ENCODE measurements at places on chromosomes 2 and 18.

DNA sequence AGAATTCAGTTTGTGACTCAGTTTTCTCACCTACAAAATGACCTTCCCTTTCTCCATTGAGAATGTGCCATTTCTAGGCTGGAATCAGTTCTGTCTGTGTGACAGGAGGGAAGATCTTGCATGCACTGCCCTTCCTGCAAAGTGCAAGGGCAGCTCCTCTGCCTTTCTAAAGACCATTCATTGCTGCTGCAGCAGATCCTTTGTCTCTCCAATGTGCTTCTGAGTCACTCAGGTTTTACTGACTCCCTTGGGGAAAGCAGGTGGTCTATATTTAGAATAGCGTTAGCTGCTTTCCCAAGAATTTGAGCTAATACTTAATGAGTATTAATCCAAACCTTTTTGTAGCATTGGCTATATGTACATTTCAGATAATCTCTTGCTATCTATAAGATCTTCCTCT lies 62.5 kb downstream of the DAW1 start:
- DNase-seq = no peak

GRCh38 chr18:70663141-70663540 lies 374.3 kb downstream of the SOCS6 start:
- no peak for DNase-seq

- DNase-seq = no peak
These were observed 29.0 kb downstream of the ANO7 start for GRCh38 chr2:241217320-241218031.

DNA sequence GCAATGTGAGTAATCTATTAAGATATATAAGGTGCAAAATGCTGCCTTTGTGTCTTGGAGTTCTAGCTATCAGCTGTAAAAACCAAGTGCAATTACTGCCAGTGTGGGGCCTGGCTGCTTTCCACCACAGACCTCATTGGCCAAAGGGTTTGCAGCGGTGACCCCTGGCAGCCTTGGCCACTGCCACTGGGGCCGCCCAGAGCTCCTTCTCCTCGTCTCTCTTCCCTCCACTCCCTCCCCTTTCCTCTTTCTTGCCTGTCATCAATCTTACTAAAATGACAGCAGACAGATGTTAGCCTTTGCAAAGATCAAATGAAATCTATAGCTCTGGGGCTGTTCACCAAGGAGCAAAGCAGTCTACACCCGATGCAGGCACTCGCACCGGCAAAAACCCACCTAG lies 986.3 kb downstream of the BCL11A start:
- DNase-seq = no peak

DNA sequence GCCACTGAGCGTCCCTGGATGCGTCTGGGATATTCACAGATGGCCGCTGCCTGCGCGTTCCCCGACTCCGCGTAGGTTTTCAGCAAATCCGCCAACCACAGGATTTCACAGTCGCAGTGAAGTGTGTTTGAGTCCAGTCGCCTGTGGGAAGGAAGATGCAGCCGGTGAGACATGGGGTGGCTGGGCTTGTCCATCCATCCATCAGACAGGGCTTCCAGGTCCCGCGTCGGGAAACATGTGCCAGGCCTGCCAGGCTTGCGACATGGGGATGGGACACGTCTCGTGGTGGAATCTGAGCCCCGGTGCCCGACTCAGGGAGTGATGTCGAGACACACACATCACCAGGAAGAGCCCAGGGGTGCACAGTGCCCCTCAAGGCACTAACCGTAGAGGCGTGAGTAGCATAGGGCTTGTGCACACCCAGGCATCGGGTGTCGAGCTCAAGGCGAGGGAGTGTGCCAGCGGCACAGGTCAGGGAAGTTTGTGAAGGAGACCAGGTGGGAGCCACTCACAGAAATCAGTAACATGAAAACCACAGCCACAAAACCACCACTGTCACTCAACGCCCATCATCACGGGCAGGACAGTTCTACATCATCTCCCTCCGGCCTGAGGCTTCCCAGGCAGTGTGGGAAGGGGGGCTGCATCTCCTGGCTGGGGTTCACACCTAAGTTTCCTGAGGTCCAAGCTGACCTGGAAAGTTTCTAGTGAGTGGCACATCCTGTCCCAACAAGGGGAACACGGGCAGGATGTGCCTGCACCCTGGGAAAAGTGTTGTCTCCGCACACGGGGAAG lies 63.9 kb downstream of the PXDN start:
- no peak for DNase-seq

GRCh38 chr2:223611061-223611460 lies 8.9 kb upstream of the SCG2 start:
- DNase-seq = no peak

- no peak for DNase-seq
These were observed 5.6 kb upstream of the HDAC4 start for GRCh38 chr2:239406316-239406995.

DNA sequence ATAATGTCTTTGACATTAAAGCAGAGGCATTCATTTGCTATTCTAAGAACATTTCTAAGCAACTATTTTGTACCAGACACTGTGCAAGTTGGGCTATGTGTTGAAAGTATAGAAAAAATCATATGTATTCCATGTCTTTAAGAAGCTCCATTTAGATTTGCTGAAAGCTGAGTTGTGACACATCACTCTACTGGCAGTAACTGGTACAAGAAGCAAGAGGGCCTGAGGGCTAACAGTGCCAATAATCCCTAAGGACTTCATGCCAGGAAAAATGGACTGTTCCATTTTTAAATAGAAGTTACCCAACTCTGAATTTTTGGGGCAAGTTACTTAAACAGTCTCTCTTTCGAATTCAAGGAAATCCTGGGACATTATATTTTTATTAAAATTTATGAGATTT lies 178.7 kb downstream of the SRBD1 start:
- no peak for DNase-seq

DNA sequence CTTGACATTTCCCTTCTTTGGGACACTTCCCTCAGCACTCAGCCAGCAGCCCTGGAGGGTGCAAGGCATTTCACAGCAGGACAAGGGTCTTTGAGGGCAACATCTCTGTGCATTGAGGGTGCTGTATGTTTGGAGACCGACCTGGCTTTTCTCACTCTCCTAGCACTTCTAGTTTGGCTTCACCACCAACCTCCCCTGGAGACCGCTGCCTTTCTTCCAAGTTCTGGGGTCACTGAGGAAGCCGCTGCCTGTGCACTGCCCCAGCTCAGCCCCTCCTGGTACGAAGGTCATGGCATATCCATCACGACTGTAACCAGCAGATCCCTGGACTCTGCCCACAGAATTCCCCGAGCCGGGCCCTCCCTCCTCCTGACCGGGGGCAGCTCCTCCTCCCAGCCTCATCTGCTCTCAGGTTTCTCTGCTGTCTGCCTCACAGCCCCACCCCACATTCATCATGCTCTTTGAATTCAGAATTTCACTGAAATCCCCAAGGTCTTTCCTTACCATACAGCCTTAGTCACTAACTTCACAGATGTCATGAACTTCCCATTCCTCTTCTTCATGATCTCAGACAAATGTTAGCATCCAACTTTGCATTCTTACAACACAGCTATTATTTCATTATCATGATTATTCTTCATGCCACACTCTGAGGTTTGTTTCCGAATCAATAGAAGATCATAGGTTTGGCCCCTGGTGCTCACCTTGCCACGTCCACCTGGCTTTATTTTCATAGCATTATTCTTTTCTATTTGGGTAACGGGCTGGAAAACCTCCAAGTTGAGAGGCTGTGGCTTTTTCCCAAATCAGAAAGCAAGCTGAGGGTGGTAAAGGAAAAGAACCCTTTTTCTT lies 113.0 kb upstream of the COPS8 start:
- no peak for DNase-seq

- DNase-seq = no peak
These were observed 281.7 kb upstream of the ATP5MC3 start for GRCh38 chr2:175463169-175463568.

GRCh38 chr2:3073041-3073595 lies 304.5 kb downstream of the EIPR1 start:
- DNase-seq = no peak

DNA sequence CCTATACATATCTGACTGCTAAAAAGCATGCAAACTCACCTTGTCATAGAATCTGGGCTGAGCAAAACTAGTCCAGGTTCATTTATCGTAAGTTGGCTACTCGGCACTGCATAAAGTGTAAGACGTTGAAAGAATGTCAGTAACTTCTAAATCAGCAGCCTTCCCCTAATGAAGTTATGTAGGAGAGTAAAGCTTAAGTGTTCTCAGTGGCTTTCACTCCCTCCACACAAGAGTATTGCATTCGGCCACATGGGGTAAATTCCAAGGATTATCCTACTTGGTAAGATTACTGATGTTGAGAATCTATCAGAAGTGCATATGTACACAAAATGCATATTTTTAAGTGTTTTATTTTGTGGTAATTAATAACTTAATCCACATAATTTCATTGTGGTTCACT lies 130.1 kb downstream of the LCLAT1 start:
- no peak for DNase-seq

- DNase-seq = no peak
These were observed 390.2 kb downstream of the THSD7B start for GRCh38 chr2:137155356-137156104.

DNA sequence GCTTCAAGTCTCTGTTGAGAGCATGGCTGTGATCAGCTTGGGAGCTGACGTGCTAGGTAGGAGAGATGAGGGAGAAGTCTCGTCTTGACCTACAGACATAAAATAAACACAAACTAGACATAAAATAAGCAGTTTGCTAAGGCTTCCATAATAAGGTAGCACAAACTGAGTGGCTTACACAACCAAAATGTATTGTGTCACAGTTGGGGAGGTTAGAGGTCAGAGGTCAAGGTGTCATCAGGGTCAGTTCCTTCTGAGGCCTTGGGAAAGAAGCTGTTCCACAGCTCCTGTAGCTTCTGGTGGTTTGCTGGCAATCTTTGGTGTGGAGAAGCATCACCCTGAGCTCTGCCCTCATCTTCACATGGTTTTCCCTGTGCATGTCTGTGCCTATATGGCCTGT lies 20.2 kb downstream of the DAW1 start:
- no peak for DNase-seq

DNA sequence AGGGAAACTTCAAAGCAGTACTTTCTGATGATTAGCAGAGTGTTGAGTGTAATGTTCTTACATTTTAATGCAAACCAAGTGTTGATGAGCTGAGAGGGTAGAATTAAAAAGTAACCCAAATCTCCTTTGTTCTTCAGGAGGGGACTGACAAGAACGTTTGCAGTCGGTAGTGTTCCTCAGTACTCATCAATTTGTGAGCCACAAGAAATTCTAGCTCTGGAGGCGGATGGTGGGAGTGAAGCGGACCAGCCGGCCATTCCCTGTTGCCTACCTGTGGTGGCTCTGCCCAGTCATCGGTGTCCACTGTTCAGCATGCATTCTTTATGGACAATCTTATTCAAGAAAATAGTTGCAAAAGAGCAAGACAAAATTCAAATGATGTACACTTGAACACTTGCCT lies 438.6 kb upstream of the POU3F3 start:
- DNase-seq = no peak

DNA sequence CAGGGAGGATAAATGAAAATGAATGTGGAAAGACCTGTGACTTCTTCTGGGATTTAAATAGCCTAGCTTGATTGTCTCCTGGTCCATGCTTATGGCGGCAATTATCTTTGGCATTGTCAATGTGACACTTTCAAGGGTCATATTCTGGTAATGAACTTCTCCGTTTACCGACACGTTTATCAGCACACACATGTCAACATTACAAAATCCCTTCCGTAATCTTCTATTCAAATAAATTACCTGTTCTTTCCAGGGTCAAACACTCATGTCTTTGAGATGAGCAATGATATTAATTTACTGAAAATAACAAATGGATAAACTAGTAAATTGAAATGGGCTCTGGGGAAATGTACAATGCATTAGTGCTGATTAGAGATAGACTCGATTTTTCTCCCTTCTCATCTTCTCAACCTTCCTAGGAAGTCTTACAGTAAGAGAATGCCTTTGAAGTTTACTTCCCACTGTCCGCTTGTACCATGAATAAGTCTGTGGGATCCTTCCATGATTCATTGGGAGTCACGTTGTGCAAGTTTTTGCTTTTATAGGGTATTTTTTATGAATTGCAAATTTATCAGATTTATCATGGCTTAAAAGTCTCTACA lies 646.3 kb upstream of the LRATD1 start:
- DNase-seq = no peak

DNA sequence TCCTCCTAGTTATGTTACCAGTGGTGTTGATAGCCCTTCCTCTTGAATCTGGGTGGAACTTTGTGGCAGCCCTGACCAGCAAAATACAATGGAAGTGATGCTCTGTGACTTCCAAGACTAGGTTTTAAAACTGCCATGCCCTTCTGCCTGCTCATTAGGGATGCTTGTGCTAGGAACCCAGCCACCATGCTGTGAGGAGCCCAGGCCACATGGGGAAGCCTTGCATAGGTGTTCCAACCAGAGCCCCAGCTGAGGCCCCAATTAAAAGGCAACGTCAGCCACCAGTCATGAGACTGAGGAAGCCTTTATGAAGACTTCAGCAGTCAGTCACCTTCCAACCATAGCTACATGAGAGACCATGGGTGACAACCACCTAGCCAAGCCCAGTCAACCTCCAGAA lies 14.0 kb upstream of the MAPRE2 start:
- no peak for DNase-seq

DNA sequence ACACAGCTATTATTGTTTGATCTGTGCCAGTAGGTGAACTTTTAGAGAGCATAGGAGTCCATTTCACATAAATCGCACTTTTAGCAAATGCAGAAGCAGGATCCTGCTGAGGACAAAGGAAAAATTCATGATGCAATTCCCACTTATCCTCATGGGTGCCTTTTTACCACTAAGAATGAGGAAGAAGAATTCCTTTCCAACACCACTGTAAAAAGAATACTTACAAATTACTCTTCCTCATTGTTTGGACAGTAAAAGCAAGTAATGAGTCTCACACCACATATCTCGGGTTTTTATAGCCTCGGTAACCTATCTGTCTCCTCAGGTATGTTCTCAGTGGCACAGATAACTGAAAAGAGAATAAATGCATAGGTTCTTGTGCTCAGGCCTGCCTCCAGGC lies 238.5 kb downstream of the MTX2 start:
- DNase-seq = no peak

DNA sequence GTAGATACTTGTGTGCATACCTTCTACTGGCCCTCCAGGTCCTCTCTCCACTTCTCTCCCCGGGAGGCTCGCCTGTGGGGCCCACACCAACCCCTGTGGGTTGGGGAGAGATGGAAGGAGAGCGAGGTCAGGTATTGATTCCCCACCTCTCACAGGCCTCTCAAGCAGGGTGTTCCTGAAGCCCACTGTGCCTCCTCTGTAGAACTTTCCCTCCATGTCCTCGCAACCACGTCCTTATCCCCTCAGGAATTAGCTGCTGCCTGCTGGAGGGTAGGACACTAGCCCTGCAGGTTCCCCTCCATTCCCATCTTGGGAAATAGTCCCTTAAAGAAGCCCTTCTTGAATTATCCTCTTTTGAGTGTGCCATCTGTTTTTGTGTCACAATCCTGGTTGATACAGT lies 38.9 kb upstream of the KLF11 start:
- DNase-seq = no peak

- peak; percentile 37 for DNase-seq
These were observed 36.5 kb upstream of the CYTIP start for GRCh38 chr2:157480182-157480961.

GRCh38 chr18:51622702-51623101 lies 425.2 kb upstream of the MEX3C start:
- no peak for DNase-seq

- no peak for DNase-seq
These were observed 141.2 kb downstream of the PMAIP1 start for GRCh38 chr18:60040971-60041370.

Data from activated CD4-positive, alpha-beta T cell treated with anti-CD3 and anti-CD28 coated beads for 24 hours (primary cell).